ENCODE measurements at places on chromosomes 5 and 9.

DNA sequence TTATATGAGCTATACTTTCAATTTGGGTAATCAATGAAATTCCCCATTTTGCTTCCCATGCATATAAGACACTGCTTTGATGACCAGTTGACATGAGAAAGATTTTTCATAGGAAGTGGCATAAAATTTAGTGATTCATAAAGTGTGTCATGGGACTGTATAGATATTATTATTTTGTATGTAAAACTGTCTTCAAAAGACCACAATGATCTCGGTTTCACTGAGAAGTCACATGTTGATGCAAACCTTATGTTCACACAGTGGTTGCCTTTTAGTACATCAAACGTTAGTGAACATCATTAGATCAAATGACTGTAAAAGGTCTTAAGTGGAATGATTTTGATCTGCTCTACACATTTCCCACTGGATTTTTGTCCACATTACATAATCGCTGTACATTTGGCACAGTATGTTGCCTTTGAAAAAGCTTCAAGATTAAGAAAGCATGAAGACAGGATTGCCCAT lies 349.2 kb upstream of the MEF2C start:
- DNase-seq: no peak

- peak; percentile 32 for DNase-seq
Measured at GRCh38 chr9:114691046-114691955, 9.3 kb upstream of the TEX48 start.

GRCh38 chr9:16271967-16272366 lies 598.5 kb downstream of the BNC2 start:
- DNase-seq: no peak

DNA sequence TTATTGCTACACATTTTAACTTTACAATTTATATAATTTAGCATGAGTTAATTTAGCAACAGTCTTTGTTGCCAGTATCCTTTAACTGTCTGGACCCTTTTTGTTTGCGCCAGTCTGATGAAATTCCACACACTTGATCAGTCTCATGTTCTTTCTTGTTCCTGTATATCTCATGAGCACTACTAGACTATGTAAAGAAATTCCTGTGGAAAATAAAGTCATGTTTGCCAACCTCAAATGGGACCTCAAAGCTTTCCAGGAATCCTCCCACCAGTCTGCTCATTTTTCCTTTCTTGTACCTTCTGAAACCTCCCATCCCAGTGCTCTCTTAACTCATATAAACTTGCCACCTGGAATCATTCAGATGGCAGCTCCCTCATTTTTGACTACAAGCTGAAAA lies 8.0 kb downstream of the DMXL1 start:
- no peak for DNase-seq

GRCh38 chr5:178483620-178484019 lies 106.6 kb downstream of the COL23A1 start:
- DNase-seq: peak; percentile 11

DNA sequence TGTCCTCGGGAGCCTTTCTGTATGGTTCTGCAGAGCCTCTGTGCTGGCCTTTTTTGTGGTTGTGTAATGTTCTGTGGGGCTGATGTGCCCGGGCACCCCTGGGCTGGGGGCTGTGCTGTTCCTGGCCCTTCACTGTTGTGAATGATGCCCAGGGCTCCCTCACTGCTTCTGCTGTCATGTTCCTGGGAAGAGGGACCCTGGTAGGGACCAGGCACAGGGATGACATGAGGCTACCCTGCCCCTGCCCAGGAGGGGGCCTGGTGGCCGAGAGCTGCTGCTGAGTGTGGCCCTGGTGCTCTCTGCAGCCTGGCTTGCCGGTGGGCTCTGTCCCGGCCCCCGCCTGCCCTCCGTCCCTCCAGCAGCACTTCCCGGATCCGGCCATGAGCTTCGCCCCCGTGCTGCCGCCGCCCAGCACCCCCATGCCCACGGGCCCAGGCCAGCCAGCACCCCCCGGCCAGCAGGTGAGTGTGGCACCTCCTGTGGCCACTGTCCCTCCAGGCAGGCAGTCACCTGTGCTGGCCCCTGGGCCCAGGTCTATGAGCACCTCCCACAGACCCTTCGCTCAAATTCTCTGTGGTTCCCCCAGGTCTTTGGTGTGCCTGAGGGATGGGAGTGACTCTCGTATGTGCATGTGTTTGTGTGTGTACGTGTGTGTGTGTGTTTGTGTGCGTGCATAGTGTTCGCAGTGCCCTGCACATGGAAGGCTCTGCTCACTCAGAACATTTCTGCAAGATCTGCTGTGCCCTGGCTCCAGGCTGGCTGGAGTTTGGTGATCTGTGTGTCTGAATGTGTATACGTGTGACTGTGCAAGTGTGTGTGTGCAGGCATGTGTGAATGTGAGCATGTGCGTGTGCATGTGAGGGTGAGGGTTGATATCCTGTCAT lies 72.3 kb downstream of the WNK2 start:
- no peak for DNase-seq

DNA sequence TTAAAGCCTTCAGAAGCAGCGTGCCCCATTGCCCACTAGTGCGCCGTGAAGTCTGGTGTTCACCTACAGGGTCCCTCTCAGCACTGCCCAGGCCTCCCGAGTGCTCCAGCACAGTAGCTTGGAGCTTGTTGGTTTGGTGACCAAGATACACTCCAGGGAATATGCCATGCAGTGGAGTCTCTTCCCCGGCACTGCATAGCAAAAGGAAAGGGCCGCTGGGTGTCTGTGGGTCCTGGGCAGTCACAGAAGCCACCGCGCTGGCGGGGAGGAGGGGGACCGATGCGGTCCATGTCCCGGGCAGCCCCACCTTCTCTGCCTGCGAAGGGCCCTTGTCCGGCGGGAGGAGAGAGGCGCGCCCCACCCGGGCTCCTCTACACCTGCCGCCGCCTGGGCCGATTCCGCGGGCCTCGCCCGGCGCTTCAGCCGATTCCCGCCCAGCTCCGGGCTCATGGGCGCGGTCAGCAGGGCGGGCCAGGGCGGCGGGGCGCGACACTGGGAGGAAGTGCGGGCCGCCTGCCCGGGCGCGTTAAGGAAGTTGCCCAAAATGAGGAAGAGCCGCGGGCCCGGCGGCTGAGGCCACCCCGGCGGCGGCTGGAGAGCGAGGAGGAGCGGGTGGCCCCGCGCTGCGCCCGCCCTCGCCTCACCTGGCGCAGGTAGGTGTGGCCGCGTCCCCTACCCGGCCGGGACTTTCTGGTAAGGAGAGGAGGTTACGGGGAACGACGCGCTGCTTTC lies at the start of gene SYK:
Gene SYK (plus strand): TSS at position 579 of the 732 bp plus-strand sequence. CDS start 42,080 bp downstream, outside the sequence.
- no peak for DNase-seq

DNA sequence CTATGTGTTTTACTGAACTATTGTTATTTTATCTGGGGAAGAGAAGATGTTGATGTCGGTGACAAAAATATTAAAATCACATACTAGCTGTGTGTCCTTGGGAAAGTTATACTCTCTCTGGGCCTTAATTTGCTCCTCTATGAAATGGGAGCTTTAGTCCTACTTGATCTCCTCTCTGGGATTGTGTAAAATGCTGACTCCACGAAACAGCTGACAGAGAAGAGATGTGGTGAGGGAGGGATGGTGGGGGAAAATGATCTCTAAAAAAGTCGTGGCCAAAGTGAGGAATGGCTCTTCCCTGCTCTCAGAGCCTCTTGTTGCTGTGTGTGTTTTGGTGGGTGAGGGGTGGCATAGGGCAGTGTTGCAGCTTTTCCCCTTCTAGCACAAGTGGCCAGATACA lies 173.7 kb downstream of the MELK start:
- no peak for DNase-seq

- DNase-seq: no peak
Measured at GRCh38 chr5:92923885-92924284, 657.1 kb downstream of the NR2F1-AS1 start.

- no peak for DNase-seq
Measured at GRCh38 chr9:120396931-120397330, 183.0 kb downstream of the CDK5RAP2 start.

DNA sequence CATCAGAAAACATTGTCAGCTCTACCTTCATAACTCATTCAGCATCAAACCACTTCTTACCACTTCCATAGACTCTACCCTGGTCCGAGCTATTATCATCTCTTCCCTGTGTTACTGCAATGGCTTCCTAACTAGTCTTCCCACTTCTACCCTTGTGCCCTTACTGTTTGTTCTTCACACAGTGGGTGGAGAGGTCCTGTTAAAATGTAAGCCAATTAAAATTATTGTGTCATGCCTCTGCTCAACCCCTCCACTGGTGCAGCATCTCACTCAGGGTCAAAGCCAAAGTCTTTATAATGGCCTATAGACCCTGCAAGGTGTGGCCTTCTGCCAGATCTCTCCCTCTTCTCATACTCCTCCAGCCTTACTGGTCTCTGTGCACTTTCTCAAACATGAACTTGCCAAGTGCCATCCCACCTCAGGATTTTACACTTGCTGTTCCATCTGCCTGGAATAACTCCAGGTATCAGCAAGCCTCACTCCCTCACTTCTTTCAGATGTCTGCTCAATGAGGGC lies 22.8 kb upstream of the ARAP3 start:
- no peak for DNase-seq

DNA sequence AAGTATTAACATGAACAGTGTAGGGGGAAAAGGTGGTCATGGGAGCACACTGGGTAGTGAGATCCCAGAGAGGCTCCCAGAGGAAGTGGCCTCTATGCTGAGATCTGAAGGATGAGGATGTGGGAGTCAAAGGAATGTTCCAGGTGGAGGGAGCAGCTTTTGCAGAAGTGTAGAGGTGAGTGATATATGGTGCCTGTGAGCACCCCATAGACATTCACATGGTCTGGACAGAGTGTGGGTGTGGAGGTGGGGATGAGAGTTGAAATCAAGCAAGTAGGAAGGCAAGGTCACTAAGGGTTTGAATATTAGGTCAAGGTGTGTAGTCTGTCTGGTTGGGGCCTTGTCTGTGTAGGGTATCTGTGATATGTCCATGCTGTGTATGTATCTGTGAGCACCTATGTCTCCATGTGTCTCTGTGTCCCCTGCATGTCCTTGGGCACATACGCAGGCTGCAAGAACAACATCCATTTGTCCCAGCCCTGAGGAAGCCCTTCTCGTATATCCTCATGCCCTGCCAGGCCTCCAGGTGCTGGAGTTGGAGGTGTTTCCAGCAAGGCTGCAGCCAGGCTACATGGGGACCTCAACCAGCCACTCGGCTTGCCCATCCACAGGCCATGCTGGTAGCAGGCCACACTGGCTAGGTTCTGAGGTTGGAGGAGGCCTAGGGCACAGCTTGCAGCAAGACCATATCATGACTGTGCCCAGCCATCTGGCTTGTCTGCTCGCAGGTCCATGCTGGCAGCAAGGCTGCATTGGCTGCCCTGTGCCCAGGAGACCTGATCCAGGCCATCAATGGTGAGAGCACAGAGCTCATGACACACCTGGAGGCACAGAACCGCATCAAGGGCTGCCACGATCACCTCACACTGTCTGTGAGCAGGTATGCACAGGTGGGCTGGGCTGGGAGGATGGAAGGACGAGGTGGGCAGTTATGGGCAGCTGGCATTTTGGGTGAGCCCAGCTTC lies 4.7 kb downstream of the PDLIM4 start:
- DNase-seq: no peak

DNA sequence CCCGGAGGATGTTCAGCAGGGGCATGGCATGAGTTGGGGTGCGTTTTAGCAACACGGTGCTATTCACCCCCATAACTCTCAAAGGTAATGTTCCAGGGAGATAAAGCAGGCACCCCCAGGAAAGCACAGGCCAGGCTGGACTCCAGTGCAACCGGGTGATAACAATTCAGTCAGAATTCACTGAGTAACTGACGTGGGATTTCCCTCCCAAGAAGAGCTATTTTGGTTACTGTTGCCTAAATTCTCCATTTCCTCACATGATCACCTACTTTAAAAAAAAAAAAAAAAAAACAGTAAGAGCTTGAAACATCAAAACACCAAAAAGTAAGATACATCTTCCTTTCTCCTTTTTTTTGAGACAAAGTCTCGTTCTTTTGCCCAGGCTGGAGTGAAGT lies 137.6 kb upstream of the WWC1 start:
- no peak for DNase-seq

DNA sequence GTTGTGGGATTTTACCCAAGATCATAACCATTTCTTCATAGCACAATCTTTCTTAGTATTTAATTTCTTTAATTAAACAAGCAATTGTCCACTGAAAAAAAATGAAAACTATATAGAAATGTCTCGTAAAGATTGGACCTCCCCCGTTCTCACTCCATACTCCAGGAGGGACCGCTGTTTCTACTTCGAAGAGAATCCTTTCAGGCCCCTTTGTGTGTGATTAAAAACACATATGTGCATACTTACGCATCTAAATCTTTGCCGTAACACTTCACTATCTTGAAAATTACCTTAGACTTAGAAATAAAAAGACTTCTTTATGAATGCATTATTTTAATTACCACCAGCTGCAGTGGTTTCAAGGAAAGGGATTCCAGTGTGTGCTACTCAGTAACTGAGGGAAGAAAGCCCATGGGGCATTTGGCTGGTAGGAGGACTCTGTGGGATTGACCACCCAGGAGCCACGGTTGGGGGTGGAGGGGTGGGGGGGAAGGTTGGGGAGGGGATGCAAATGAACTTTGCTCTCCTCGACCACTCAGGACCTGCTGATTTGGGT lies 209.1 kb downstream of the FAM114A2 start:
- DNase-seq: no peak

- no peak for DNase-seq
Measured at GRCh38 chr9:137044502-137045177, 1.3 kb downstream of the NPDC1 start.

DNA sequence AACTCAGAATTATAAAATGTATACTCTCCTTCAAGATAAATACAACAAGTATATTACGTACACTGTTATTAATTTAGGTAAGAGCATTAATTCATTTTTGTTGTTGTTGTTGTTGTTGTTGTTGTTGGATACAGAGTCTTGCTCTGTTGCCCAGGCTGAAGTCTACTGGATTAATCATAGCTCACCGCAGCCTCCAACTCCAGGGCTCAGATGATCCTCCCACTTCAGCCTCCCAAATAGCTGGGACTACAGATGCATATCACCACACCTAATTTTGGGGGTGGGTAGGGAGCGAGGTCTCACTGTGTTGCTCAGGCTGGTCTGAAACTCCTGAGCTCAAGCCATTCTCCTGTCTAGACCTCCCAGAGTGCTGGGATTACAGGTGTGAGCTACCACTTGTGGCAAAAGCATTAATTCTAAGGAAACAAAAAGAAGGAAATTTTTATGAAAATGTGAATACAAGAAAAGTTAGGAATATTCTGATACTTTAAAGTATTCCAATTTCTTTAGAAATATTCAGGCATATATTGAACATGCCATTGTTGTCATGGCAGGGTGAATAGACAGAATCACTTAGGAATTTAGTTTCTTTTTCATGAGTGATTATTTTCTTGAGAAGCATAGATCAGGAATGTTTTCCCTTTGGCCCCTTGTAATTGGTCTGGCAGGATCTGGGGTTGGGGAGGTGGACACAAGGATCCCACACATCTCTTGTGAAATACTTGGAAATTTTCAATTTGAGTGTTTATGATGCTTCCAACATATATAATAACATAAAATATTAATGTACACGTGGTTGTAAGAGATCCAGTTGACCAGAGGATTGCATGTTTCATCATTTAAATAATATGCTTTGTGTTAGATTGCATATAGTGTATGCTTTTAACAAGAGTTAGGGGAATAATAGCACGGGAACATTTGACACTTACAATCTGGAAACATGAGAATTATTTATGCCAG lies 263.6 kb downstream of the FANCC start:
- no peak for DNase-seq

GRCh38 chr5:34944460-34945047 lies 15.2 kb downstream of the DNAJC21 start:
- DNase-seq: no peak

- no peak for DNase-seq
Measured at GRCh38 chr9:97475059-97475458, 26.4 kb upstream of the TMOD1 start.

- no peak for DNase-seq
Measured at GRCh38 chr5:64654561-64654938, 35.8 kb upstream of the SHISAL2B start.

Measured in effector CD4-positive, alpha-beta T cell (primary cell).